Activated CD8-positive, alpha-beta memory T cell treated with anti-CD3 and anti-CD28 coated beads for 4 hours (primary cell): ENCODE measurements at places on chromosomes 13 and 19.

- DNase-seq, result peak; percentile 90
These were observed 1.6 kb downstream of the IGFLR1 start for GRCh38 chr19:35740423-35741202.

GRCh38 chr13:35345992-35346391, 130.5 kb downstream of the MAB21L1 start:
- DNase-seq, result no peak

GRCh38 chr19:10699650-10700335, 1.4 kb upstream of the QTRT1 start:
- peak; percentile 39 for DNase-seq

- no peak for DNase-seq
These were observed 1194.0 kb downstream of the PCDH9 start for GRCh38 chr13:66036024-66036614.

DNA sequence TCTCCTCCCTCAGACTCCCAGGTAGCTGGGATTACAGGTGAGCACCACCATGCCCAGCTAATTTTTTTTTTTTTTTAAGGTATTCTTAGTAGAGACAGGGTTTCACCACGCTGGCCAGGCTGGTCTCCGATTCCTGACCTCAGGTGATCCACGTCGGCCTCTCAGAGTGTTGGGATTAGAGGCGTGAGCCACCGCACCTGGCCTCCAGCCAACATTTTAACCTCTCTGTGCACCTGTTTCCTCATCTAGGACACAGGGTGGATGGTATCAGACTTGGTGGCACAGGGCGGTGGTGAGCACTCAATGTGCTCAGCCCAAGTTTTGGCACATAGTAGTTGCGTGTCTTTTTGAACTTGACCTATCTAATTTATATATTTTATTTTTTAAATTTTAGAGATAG, 12.5 kb downstream of the APBA3 start:
- DNase-seq, result no peak

DNA sequence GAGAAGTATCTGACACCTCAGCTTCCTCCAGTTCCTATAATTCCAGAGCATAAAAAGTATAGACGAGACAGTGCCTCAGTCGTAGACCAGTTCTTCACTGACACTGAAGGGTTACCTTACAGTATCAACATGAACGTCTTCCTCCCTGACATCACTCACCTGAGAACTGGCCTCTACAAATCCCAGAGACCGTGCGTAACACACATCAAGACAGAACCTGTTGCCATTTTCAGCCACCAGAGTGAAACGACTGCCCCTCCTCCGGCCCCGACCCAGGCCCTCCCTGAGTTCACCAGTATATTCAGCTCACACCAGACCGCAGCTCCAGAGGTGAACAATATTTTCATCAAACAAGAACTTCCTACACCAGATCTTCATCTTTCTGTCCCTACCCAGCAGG, 3.1 kb downstream of the KLF5 start:
- no peak for DNase-seq

GRCh38 chr19:10646456-10647159, 7.5 kb upstream of the ILF3 start:
- DNase-seq, result no peak

DNA sequence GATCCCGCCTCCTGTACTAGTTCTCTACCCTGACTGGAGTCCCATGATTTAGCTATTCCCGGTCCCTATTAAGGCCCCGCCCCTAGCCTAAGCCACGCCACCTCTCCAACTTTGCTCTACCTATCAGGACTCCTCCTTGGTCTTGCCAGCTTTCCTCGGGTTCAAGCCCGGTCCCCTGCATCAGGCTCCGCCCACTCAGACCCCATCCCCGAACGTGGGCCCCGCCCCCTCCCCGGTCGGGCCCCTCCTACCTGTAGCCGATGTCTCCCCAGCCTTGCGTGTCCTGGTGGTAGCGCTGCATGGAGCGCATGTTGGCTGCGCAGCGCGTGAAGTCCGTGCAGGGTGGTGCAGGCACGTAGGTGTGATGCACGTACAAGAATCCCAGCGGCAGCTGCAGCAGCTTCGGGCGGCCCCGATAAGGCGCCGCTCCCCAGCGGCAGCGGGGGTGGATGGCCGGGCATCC, 7.3 kb upstream of the RASAL3 start:
- no peak for DNase-seq

DNA sequence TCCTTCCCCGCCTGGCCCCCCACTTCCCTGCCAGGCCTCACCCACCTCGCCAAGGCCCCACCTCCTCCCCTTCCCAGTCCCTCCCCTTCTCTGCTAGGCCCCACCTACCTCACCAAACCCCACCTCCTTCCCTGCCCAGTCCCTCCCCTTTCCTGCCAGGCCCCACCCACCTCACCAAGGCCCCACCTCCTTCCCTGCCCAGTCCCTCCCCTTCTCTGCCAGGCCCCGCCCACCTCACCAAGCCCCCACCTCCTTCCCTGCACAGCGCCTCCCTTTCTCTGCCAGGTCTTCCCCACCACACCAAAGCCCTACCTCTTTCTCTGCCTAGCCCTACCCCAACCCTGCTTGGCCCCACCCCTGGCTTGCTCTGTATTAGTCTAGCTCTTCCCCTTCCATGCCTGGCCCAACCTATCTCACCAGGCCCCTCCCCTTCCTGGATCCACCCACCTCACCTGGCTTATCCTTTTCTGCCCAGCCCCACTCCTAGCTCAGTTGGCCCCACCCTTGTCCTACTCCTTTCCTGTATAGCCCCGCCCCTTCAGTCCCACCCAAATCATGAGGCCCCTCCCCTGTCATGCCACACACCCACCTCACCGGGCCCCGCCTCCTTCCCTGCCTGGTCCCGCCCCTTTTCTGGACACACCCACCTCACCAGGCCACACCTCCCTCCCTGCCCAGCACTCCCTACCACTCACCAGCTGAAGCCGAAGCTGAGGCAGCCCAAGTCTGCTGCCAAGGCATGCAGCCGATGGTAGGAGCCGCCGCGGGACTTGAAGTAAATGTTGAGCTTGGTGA, 16.2 kb downstream of the CERS1 start:
- DNase-seq, result no peak

DNA sequence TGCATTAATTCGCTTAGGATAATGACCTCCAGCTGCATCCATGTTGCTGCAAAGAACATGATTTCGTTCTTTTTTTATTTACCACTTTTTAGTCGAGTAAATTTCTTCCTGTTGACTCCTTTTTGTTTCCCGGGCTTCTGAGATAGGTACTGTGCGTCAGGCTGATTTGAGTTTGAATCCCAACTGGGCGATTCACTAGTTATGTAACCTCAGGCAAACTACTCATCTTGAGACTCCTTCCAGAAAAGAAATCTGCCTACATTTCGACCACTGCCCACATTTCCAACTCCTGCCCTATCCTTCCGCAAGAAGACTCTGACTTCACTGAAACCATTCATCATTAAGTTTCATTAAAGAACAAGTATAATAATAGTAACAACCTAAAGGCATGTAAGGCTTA, 8.2 kb downstream of the SCEL start:
- no peak for DNase-seq

DNA sequence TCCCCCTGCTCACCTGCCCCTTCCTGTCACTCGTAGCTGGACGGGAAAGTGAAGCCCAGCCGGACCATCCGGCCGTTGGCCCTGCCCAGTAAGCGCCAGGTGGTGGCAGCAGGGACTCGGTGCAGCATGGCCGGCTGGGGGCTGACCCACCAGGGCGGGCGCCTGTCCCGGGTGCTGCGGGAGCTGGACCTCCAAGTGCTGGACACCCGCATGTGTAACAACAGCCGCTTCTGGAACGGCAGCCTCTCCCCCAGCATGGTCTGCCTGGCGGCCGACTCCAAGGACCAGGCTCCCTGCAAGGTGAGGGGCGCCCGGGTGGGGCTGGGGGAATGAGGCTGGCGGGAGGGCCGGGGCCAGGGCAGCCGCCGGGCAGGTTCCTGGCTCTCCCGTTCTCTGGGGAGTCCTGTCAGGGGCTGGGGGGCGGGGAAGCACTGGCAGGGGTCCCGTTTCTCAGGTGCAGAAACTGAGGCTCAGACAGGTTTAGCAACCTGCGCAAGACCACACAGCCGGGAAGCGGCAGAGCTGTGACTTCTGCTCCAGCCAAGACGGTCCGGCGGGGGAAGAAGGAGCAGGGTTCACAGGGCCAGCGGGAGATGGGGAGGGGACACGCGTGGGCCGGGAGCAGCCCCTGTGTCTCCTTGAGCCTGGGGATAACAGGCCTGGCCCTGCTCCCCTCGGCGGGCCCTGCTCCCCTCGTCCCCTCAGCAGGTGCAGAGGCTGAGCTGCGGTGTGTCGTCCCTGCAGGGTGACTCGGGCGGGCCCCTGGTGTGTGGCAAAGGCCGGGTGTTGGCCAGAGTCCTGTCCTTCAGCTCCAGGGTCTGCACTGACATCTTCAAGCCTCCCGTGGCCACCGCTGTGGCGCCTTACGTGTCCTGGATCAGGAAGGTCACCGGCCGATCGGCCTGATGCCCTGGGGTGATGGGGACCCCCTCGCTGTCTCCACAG, 5.3 kb downstream of the GZMM start:
- no peak for DNase-seq
